Trophoblast cell (in vitro differentiated cells and primary cell): ENCODE measurements at places on chromosomes 4 and X.

DNA sequence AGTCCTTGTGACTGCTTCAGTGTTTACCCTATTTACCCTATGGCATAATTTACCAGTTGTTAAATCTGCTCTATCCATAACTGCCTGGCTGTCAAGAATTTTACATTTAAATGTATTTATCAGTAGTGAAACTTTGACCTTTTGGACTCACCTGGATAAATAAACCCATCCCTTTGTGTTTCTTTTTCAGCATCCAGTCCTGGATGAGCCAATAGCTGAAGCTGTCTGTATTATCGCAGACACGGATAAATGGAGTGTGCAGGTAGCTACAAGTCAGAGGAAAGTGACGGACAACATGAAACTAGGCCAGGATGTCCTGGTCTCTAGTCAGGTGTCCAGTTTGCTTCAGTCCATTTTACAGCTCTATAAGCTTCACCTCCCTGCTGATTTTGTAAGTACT is 122.4 kb downstream of the FNIP2 start:
- DNase-seq, result no peak
- H3K36me3 ChIP-seq, result peaks cover 3% of the 10 kb centered on the region
- H3K4me3 ChIP-seq, result no peak overlapping the region
- H3K4me1 ChIP-seq, result no peaks in the 10 kb centered on the region

- H3K4me1 ChIP-seq, result peaks cover 5% of the 10 kb centered on the region
- H3K36me3 ChIP-seq, result no peaks in the 10 kb centered on the region
- no peak overlapping the region for H3K27ac ChIP-seq
- no peak for DNase-seq
Observed at GRCh38 chrX:20523626-20524312, 257.1 kb upstream of the RPS6KA3 start.

GRCh38 chrX:17608888-17609287 is 128.4 kb upstream of the SCML1 start:
- no peaks in the 10 kb centered on the region for H3K4me1 ChIP-seq
- H3K4me3 ChIP-seq, result no peak overlapping the region
- no peaks in the 10 kb centered on the region for H3K36me3 ChIP-seq
- no peak for DNase-seq

DNA sequence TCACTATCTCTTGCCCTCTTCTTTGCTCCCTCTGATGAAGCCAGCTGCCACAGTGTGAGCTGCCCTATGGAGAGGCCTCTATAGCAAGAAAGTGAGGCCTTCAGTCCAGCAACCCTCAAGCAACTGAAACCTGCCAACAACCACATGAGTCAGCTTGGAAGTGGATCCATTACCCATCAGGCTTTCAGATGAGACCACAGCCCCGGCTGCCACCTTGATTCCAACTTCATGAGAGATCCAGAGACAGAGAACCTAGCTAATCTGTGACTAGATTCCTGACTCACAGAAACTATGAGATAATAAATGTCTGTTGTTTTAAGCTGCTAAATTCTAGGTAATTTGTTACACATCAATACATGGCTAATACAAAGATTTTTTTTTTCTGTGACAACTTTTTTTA is 20.4 kb upstream of the WAS start:
- H3K27ac ChIP-seq, result no peak overlapping the region
- no peak overlapping the region for H3K4me3 ChIP-seq
- no peaks in the 10 kb centered on the region for H3K36me3 ChIP-seq
- H3K27me3 ChIP-seq, result no peaks in the 10 kb centered on the region
- no peaks in the 10 kb centered on the region for H3K4me1 ChIP-seq

- DNase-seq, result peak; percentile 29
- no peak overlapping the region for H3K4me3 ChIP-seq
- no peaks in the 10 kb centered on the region for H3K36me3 ChIP-seq
Observed at GRCh38 chr4:6332042-6332668, 62.5 kb downstream of the WFS1 start.

GRCh38 chr4:84740057-84740456 is 157.1 kb downstream of the CDS1 start:
- H3K27me3 ChIP-seq, result no peaks in the 10 kb centered on the region
- H3K27ac ChIP-seq, result no peak overlapping the region
- no peak for DNase-seq
- no peak overlapping the region for H3K4me3 ChIP-seq
- H3K36me3 ChIP-seq, result peaks cover 20% of the 10 kb centered on the region

DNA sequence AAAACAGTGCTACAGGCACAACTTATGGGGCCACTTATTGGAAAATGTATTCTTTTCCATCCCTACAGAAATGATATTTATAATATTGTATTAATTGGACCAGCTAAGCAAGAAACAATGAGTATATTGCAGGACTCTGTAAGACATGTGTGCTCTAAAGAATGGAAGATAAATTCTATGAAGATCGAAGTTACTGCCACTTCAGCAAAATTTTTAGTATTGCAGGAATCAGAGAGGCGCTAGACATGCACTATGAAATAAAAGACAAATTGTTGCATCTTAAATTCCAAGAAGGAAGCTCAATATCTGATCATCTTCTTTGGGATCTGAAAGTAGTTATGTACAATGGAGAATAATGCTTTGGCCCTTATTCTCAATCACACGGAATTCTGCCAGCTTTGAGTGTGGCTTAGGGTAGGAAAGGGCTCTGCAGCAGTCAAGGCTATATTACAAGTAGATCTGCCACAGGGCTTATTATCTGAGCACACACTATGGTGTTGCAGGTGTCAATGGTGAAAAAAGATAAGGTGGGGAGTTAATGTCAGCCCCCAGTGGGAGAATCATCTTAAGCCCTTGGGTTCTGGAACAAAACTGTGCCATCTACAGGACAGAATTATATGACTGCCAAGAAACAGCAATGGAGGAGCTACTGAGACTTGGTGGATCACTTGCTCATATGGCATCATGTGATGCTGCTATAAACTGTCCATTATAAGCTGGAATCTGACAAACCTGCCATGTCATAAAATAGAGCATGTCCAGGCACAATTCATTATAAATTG is 334.0 kb upstream of the NDST3 start:
- H3K36me3 ChIP-seq, result no peaks in the 10 kb centered on the region
- H3K4me3 ChIP-seq, result no peak overlapping the region
- no peak for DNase-seq
